Inflammatory macrophage treated with lipopolysaccharide for 4 hours (primary cell): ENCODE measurements at places on chromosomes 2 and 18.

DNA sequence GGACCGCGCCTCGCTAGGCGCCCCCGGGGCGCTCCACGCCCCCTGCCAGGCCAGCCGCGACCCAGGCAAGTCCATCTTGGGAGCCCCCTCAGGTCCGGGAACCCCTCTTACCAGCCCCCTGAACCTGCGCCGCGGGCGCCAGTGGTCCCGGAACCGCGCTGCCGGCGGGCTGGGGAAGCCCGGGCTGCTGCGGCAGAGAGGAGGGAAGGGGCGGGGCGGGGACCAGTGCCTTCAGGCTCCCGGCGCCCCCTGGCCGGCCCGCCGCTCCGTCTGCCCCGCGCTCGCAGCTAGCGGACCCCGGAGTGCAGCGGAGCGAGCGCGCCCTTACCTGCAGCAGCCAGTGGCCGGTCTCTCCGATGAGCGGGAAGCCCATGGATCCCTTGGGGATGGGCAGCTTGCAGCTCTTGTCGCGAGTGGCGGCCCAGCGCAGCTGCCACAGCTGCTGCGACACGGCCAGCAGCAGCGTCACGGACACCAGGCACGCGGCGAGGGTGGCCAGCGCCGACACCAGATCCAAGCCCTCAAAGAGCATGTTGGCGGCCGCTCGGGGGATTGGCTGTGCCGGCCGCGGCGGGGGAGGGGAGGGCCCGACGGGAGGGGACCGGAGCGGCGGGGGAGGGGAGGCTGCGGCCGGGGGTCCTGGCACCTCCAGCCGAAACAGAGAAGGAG, at the start of gene CYP26B1:
Gene CYP26B1 (minus strand): TSS at position 560 of the 669 bp plus-strand sequence. CDS start 28 bp downstream, at position 532.
- no peak for DNase-seq

- no peak for DNase-seq
Measured at GRCh38 chr2:57562495-57562894, 484.1 kb upstream of the VRK2 start.

GRCh38 chr18:42113529-42114191, 158.6 kb downstream of the PIK3C3 start:
- peak; percentile 39 for DNase-seq

DNA sequence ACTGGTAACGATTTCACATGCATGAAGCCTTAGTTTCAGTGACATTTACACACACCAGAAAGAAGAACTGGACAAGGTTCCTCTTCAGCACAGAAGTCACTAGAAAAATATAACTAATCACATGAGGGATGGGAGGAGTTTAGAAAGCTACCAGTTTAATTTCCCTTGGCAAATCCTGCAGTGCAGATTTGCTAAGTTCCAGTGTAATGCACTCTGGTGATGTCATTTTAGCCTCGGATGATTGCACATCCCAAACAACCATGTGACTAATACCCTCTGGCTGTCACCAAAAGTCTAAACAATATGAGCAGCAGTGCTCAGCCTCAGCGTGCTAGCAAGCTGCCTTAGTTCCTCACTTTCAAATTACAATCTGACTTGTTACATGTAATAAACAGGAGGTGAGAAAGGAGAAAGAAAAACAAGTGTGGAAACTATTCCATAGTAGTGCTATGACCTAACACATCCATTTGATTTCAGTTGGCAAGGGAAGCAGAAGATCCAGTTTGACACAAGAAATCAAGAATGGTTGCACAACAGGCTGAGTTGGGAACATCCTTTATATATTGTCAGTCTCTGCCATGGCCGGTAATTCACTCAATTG, 35.3 kb upstream of the PPP1CB start:
- DNase-seq: peak; percentile 98

- DNase-seq: no peak
Measured at GRCh38 chr2:121489911-121490583, 40.6 kb upstream of the RNU4ATAC start.

GRCh38 chr2:69914164-69914949, 552 bp upstream of the MXD1 start:
- peak; percentile 100 for DNase-seq

GRCh38 chr2:217798743-217799562, 203.8 kb downstream of the TNS1 start:
- peak; percentile 85 for DNase-seq

- no peak for DNase-seq
Measured at GRCh38 chr2:239965318-239965717, 59.8 kb downstream of the NDUFA10 start.

DNA sequence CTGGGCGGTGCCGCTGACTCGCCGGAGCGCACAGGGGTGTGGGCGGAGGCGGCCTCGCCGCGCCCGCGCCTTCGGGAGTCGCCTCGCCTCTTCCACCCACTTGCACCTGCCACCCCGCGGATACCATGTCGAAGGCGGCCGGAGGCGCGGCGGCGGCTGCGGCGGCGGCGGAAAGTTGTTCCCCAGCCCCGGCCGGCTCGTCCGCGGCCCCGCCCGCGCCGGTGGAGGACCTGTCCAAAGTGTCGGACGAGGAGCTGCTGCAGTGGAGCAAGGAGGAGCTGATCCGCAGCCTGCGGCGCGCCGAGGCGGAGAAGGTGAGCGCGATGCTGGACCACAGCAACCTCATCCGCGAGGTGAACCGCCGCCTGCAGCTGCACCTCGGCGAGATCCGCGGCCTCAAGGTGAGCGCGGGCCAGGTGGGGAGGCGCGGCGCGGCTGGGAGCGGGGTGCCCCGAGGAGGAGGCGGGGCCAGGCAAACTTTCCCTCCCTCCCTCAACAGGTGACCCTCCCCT, 766 bp downstream of the CCDC85A start:
- no peak for DNase-seq

- DNase-seq: no peak
Measured at GRCh38 chr2:23639406-23639982, 254.5 kb downstream of the KLHL29 start.

GRCh38 chr18:48875942-48876511, 74.7 kb downstream of the SMAD7 start:
- peak; percentile 35 for DNase-seq

DNA sequence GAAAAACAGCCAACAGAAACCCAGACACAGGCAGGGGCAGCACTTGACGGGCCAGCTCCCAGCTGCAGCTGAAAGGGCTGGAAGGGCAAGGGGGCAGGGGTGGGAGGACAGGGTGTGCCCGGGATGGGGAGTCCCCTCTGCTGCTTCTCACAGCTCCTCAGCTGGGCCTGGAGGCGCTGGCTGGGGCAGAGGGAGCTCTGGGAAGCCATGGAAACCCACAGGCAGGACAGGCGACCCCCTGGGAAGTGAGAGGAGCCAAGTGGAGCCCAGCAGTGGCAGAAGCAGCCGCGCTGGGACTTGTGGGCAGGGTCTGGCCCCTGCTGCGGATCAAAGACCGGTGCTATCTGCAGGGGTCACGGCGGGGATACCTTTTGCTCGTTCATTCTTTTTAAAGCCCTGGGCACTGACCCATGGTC, 20.7 kb downstream of the OTOF start:
- DNase-seq: no peak

DNA sequence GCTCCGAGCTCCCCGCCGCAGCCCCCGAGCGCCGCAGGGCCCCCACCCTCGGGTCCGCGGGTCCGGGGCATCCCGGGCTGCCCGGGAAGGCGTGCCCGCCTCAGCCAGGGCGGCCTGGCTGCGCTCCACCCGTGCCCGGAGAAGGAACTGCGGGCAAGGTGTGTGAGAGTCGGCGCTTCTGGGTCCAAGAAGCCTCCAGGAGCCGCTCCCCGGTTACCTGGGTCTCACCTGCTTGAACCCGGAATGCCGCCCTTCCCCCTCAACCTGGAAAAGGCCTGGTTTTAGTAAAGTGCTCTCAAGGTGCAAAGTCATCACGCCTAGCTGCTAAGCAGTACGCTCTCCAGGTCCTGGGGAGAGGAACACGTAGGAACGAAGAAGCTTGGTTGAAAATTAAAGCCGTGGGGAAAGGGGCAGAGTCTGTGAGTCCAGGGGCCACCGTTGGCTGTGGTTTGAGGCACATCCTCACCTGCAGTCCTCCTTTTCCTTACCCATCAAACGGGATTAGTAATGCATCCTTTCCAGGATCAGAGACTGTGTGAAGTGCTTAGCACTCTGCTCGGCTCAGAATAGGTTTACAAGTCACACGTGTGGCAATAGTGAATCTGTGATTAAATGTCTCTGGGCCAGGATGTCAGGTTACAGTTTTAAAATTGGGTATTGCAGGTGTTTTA, 1.2 kb downstream of the ASAP2 start:
- no peak for DNase-seq

- no peak for DNase-seq
Measured at GRCh38 chr2:9370746-9371145, 52.6 kb downstream of the ITGB1BP1 start.

DNA sequence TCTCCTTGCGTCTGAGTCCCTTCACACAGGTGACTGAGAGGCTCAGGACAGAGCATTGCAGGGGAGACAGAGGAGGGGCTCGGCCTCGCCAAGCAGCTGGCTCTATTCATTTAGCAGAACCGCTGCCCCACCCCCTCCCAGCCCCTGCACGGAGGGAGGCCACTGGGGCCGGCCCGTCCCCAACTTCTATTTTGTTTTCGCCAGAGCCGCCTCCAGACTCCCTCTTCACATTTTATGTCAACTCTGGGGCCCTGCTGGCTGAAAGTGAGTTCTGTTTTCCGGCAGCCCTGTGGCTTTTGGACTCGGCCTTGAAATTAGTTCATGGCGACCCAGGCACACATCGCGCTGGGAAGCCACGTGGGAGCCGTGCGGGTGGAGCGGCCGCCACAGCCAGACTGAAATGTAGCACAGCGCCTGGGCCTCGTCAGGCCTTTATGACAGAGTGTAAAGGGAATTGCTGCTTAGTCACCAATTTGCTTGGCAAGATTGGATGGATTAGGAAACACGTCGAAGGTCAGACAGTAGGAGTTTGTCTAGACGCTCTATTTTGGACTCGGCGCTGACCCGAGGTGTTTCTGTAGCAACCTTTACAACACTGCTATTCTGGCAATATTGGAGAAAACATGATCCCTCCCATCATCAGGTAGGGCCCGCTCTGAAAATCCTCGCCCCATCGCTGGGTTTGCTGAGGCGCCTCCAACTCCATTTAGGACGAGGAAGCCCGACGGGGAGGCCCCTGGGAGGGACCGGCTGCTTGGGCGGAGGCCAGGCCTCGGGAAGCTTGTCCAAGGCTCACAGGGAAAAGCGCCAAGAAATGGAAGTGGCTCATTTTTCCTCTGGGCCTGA, 90.7 kb upstream of the CTDP1 start:
- no peak for DNase-seq

GRCh38 chr18:59725142-59725541, 27.9 kb upstream of the CCBE1 start:
- DNase-seq: no peak

- DNase-seq: peak; percentile 40
Measured at GRCh38 chr2:195863564-195863963, 205.1 kb downstream of the DNAH7 start.

DNA sequence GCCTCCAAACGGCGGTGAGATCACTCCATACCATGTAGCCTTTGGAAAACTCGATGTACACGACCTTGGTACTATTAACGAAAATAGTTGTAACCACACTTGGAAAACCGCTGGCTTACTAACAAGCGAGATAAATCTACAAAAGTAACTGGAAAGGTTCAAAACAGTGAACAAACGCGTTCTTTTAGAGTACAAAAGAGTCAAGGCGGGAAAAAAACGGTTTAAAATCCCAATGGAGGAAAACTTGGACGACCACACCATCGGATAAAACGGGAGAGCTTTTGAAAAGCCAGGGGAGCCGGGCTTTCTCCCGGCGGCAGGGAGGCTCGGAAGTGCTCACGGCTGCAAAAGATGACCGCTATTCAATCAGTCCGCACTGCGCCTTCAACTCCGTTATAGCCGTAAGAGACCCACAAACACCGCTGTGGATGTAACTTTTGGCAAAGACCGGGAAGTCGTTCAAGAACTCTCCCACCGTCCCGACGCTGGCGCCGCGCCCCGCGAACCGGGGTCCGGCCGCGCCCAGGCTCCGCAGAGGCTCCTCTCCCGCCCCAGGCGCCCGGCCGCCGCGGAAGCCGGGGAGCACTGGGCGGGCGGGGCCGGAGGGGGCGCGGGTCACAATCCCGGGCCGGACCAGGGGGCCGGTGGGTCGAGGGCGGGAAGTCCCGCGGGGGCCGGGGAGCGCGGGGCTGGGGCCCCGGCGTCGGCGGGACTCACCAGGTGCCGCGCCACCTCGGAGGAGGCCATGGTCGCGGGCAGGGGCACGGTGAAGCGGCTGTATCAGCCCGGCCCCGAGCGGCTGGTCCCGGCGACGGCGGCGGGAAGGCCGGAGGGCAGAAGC, 465 bp downstream of the SEPTIN10 start:
- DNase-seq: peak; percentile 43

- no peak for DNase-seq
Measured at GRCh38 chr2:45826460-45826859, 175.0 kb downstream of the PRKCE start.

- no peak for DNase-seq
Measured at GRCh38 chr2:165904432-165904831, 49.1 kb downstream of the TTC21B start.

DNA sequence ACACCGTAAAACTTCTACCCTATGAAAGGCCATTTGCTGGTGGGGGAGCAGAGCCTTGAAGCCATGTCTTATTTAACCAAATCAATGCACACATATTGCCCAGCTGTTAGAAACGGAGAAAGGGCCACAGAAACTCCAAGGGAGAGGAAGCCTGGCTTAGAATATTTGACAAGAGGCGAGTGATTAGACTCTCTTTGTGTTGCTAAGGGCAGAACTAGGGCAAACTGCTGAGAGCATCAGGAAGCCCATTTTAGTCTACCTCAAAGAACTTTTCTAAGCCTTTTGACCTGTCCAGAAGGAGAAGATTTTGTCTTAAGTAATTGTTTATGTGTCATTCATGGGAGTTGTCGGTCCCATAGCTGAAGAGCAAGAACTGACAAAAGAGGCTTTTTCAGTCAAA, 54.4 kb upstream of the CELF4 start:
- no peak for DNase-seq

DNA sequence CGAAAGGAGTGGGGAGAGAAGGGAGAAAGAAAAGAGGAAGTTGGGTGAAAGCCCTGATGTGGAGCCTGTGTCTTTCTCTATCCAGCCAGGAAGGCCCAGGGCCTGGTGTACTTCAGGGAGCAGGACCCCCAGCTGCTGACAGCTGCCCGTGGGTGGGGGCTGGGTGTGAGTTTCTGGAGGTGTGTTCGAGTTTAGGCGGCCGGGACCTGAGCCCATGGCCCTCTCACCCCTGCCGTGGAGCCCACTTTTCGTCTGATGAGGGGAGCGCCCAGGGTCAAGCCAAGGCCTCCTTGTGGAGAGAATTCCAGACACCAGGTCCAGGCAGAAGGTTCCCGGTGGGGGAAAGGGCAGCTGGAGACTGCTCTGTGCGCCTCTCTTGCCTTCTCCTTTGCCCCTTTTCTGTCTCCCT, 2.2 kb downstream of the SIX3 start:
- DNase-seq: no peak
